ENCODE measurements at places on chromosomes 3 and 15.

- no peak for DNase-seq
Observed at GRCh38 chr3:71237672-71238071, 345.9 kb downstream of the FOXP1 start.

DNA sequence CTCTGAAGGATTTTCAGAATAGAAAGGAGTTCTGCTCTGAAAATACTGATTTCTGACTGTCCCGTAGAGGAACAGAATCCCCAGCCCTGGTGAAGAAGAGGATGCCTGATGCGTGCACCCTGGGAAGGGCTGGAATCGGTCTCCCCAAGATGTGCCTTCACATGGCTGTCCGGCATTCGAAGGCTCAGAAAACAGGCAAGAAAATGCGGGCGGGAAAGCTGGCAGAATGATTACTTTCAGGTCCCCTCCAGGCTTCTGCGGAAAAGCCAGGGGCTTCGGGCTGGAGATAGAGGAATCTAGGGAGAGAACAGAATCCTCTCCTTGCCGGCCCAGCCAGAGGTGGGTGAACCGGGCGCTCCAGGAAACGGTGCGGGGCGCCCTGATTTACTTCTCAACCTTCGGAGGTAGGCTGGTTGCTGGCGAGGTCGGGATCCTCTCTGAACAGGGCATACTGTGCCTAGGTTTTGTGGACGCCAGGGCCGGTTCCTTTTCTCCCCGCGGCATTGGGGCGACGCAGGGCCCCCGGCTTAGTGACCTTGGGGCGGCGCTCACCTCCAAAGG is 2.5 kb downstream of the FOXL2NB start:
- no peak for DNase-seq

DNA sequence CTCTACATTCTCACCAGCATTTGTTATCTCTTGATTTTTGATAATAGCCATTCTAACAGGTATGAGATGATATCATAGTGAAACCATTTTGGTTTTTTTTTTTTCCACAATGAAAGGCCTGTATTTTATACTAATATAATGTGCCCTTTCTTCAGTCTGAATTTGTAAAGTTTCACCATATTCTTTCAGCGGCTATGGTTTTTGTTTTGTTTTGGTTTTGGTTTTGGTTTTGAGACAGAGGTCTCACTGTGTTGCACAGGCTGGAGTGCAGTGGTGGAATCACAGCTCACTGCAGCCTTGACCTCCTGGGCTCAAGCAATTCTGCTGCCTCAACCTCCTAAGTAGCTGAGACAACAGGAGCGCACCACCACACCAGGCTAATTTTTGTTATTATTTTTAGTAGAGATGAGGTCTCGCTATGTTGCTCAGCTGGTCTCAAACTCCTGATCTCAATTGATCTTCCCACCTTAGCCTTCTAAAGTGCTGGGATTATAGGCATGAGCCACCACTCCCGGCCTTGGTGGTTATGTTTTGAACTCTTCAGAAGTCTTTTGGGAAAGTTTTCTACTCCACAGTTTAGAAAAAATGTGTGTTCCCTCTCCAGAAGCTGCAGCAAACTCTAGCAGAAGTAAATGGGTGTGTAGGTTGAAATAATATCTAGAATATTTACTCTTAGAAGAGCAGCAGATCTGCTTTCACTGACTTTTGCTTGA is 110.2 kb upstream of the UMPS start:
- DNase-seq, result no peak

DNA sequence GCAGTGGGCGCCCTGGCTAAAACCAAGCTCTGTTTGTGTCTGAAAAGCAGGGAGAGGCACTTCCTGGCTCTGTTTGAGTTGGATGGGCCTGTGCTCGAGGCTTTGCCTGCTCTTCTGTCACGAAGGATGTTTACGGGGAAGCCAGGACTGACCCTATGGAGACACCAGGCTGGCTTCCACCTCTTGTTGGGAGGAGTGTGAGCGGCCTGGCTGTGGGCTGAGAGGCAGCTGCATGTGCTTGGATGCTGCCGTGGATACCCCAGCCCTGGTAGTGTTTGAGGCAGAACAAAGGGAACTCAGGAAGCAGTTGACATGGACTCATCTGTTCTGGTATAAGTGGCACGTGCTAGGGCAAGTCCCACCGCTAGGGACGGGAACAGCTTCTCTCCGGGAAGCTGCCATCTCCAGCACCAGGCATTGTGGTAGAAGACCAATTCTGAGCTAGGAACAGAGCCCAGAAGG is 17.6 kb upstream of the SLC41A3 start:
- DNase-seq, result no peak

Data from fibroblast of gingiva (primary cell).